Purkinje cell (primary cell): ENCODE measurements at places on chromosomes 3 and 15. TPM values are rescaled to one million over a fixed set of nuclear protein-coding genes. Genes with fewer than 3 reads are reported as not detected.

Gene IQCB1
- polyA plus RNA-seq, result 17.8 and 19.2 TPM in 2 replicates

Gene ADAMTS17
- 2.1 TPM in 1 of 2 replicates, not detected in the other for polyA plus RNA-seq

Gene TMEM108
- polyA plus RNA-seq, result 52.7 and 68.5 TPM in 2 replicates

Gene IL5RA
- polyA plus RNA-seq, result 0.05 TPM in 1 of 2 replicates, not detected in the other
